ENCODE measurements at places on chromosomes 3 and 15. TPM values are rescaled to one million over a fixed set of nuclear protein-coding genes. Genes with fewer than 3 reads are reported as not detected.

DNA sequence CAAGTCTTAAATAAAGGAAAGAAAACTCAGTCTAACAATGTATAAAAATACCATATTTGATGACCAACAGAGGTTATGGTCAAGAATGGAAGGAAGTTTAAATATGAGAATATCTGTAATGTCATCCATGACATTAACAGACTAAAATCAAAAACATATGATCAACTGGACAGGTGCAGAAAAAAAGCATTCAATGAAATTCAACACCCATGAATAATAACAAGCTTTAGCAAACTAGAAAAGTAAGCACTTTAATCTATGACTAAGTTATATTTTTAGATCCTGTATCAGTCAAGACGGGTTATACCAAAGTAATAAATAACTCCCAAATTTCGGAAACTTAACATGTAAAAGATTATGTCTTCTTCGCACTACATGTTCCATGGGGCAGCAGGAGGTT lies 61.8 kb downstream of the CFAP20DC start:
- no peak for DNase-seq

RSRC1 gene
- 65.3 TPM for total RNA-seq

DNA sequence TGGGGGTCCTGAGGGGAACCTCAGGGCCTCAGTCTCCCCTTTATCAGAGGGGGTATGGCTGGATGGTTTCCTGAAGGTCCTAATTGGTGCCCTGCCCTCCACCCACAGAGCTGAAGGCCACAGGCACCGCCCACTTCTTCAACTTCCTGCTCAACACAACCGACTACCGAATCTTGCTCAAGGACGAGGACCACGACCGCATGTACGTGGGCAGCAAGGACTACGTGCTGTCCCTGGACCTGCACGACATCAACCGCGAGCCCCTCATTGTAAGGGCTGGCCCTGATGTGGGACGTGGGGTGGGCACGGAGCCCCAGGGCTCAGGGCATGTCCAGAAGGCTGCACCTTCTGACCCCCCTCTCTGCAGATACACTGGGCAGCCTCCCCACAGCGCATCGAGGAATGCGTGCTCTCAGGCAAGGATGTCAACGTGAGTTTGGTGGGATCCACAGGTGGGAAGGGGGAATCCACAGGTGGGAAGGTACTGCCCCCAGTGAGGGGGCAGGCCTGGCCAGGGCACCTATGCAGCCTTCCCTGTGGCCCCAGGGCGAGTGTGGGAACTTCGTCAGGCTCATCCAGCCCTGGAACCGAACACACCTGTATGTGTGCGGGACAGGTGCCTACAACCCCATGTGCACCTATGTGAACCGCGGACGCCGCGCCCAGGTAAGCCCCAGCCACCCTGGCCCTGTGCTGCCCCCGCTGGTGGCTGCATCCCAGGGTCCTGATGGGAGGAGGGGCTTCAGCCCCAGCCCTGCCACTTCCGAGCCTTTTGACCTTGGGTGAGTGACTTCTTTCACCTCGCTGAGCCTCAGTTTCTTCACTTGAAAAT lies 17.5 kb upstream of the GNAT1 start:
- no peak for DNase-seq

GRCh38 chr3:10527295-10528001 lies 22.1 kb upstream of the ATP2B2 start:
- no peak for DNase-seq

GRCh38 chr15:96274087-96274440 lies 56.4 kb upstream of the NR2F2 start:
- no peak for DNase-seq

- no peak for DNase-seq
These were observed 819.3 kb downstream of the ROBO2 start for GRCh38 chr3:77859156-77859555.

DNA sequence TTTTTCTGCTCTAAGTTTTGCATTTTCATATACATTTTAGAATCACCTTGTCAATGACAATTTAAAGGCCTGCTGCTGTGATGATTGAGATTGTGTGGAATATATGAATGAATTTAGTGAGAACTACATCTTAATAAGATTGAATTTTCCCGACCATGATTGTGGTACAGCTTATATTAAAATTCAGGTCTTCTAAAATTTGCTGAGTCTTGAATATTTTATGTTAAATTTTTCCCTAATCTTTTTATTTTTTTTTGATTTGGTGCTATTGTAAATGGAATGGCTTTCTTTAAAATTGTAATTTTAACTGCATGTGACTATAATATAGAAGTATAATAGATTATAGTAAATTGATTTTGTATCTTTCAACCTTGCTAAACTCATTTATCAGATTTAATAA lies 172.1 kb downstream of the IL1RAP start:
- no peak for DNase-seq

DNA sequence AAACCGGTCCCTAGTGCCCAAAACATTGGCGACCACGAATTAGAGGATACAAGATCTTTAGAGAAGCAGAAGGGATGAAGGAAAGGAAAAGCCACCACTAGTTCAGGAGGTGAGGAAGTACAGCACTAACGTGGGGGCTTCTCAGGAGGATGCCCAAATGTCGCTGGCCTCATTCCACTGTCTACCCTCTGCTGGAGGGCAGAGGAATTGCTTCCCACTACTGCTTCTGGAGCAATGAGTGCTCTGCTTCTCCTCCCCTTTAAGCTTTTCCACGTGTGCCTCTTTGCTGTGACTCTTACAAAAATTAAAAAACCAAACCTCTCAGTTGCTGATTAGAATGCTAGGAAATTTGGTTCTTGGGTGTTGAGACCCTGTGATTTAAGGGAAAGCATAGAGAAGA lies 281.3 kb downstream of the CLSTN2 start:
- DNase-seq, result peak; percentile 13

DNA sequence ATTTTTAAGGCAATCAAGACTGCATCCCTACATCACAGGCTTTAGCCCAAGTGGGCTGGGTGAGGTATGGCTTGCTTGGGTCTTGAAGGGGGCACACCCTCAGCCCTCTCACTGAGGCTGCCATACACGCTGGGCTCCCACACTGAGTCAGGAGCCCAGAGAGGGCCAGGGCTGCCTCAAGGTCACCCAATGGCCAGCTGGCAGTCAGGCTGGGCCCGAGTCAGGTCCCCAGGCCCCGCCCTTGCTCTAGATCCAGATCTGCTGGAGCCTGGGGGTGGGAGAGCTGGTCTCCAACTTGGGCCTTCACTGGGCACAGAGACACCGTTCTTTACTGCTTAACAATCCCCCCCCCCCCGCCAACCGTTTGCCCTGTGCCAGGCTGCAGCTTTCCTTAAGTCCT lies 88.1 kb downstream of the IQSEC1 start:
- no peak for DNase-seq

GRCh38 chr15:35857567-35858226 lies 311.7 kb upstream of the DPH6 start:
- no peak for DNase-seq

- no peak for DNase-seq
These were observed 180.0 kb upstream of the TGFBR2 start for GRCh38 chr3:30426293-30426993.

SERPINI1 gene
- 1.9 TPM for total RNA-seq

AKAP13 gene
- 27.3 TPM for total RNA-seq

- DNase-seq, result peak; percentile 24
These were observed 3.0 kb upstream of the CSRNP1 start for GRCh38 chr3:39156421-39156820.

EEF1AKMT4 gene
- total RNA-seq, result 7.3 TPM

- peak; percentile 97 for DNase-seq
These were observed 35.6 kb downstream of the DAPK2 start for GRCh38 chr15:64010719-64011118.

STRIT1 gene
- not detected for total RNA-seq

CLDN16 gene
- total RNA-seq, result not detected

DNA sequence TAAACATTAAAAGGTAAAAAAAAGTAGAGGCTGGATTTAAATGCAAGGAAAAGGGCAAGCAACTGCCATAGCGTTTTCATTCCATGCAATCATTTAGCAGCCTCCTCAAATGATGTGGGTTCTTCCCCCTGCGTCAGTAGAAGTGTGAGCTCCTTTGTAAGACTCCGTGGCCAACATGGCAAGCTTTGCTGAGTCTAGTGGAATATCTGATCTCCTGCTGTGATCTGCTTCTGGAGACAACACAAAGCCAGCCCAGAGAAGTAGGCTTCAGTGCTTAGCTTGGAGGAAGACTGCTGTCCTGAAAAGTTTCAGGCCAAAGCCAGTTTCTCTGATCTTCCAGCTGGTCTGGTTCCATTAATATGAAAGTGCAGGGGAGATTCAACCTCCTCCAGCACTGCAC lies 70.4 kb downstream of the ARPP21 start:
- DNase-seq, result no peak

PEX11A gene
- total RNA-seq, result 12.6 TPM

GRCh38 chr3:177642804-177643125 lies 445.5 kb upstream of the TBL1XR1 start:
- DNase-seq, result no peak

HIGD2B gene
- not detected for total RNA-seq

NR2F2 gene
- 18.7 TPM for total RNA-seq

DNA sequence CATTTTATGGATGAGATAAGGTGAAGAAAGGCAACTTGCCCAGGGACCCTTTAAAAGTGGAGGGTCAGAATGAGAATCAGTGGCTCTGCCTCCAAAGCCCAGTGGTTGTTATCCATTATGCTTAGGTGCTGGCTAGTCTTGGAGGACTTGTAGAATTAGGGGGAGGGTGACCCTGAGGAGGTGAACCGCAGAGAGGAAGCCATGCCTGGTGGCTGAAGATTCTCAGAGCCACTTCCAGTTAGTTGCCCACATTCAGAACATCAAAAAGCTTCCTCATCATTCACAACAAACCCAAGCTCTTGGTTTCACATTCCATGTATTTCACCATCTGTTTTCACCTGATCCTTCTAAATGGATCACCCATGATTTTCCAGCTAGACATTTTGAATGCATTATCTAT lies 11.2 kb downstream of the EBLN2 start:
- DNase-seq, result peak; percentile 24

MKRN2OS gene
- total RNA-seq, result not detected

DNA sequence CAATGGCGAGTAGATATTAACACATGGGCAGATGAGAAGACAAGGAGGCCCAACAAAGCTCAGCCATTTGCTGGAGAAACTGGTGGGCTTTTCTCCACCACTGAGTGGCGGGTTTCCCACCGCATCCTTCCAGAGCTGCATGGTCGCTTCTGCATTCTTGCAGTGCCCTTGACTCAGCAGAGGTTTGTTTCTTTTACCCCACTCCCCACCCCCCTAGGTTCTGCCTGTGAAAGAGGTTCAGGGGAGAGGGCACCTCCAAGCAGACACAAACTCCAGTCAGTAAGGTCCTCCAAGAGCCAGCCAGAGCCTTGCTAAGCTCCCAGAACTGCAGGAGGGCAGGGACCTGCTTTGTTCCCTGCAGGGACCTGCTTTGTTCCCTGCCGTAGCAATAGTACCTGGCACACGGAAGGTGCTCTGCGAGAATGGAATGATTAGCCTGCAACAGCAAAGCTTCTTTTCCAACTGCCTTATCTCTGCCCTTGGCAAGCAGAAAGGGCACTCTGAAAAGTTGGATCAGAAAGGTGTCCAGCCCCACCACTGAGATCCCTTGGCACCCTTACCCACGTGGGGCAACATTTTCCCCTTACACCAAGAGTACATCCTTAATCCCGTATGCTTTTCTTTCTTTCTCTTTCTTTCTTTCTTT lies 1.4 kb downstream of the PAQR5 start:
- DNase-seq, result no peak

- no peak for DNase-seq
These were observed 103.6 kb downstream of the OTOL1 start for GRCh38 chr3:161600173-161600572.

GRCh38 chr3:178001670-178002101 lies 534.5 kb upstream of the KCNMB2 start:
- DNase-seq, result no peak

- DNase-seq, result no peak
These were observed 33.0 kb upstream of the HHATL start for GRCh38 chr3:42735615-42736014.

SAMMSON gene
- total RNA-seq, result 0.48 TPM

CPLX3 gene
- total RNA-seq, result not detected

DNA sequence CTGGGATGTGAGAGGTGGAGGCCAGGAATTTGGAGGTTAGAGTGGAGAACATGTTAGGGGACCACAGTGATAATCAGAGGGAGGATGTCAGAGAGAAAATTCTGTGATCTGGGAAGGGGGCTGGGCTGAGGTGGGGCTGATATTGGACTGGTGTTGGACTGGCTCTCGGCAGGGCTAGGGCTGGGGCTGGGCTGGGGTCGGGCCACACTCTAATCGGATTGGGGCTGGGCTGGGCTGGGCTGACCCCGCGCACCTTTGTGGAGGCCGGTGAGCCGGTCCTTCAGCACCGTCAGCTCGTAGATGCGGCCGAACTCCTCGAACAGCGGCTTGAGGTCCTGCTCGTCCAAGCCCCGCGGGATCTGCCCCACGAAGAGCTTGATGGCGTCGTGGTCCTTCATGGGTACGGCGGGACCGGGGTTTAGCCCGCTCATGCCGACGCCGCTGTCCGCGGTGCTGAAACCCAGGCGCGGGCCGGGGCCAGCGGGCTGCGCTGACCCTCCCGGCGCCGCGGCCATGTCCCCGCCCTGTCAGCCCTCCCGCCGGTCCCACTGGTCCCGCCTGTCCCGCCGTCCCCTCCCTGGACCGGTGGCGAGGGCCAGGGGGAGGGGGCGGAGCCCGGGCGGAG lies 485 bp downstream of the CELF6 start:
- DNase-seq, result peak; percentile 66

DNA sequence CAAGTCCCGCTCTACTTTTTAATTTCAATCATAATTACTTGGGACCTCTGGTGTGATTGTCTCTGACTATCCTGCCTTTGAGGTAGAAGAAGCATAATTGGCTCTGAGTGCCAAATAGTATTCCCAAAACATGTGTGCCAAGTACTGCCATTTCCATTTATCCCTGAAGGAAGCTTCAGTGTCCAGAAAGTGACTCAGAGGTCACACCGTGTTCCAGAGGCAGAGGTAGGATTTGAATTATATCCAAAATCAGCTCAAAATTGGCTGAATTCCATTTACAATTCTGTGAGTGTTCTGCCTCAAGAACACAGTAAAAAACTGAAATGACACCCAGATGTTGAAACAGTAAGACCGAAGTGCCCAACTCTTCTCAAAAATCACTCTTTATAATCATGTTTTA lies 255.3 kb downstream of the RSL24D1 start:
- no peak for DNase-seq

DNA sequence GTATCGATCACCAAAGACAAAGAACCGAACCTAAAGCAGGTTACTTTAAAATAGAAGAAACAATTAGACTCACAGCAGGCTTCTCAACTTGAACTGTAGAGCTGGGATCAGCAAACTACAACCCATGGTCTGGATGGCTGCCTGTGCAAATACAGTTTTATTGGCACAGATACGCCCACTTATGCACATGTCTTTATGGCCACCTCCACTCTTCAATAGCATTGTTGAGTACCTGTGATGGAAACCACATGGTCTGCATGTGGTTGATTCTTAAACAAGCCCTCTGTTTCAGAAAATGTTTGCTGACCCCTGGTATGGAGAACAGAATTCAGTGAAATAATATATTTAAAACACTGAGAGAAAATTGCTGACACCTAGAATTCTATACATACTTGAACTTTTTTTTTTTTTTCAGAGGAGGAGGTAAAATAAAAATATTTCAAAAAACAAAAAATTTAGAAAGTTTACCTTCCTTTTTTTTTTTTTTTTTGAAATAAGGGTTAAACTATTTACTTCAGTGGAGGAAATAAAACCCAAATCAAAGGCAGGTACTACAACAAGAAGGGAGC lies 263.8 kb upstream of the ATP10A start:
- no peak for DNase-seq
